ENCODE measurements at places on chromosomes 6 and 20. TPM values are rescaled to one million over a fixed set of nuclear protein-coding genes. Genes with fewer than 3 reads are reported as not detected.

The HSPA1L gene
- total RNA-seq: 0.89 TPM

The PRICKLE4 gene
- not detected for total RNA-seq

The PNPLA1 gene
- total RNA-seq: not detected

The WFDC12 gene
- not detected for total RNA-seq

The EYA4 gene
- total RNA-seq: 14.5 TPM

The SNX21 gene
- total RNA-seq: 58.0 TPM

The RCAN2 gene
- 1.5 TPM for total RNA-seq

The SLC17A1 gene
- total RNA-seq: not detected

The SSTR4 gene
- not detected for total RNA-seq

The CDSN gene
- total RNA-seq: not detected

The SUMO4 gene
- total RNA-seq: 1.00 TPM

The C6orf132 gene
- 1.5 TPM for total RNA-seq

The RGS17 gene
- 27.5 TPM for total RNA-seq

Measured in uterine smooth muscle cell (primary cell).